ENCODE measurements at places on chromosomes 2 and 18.
A peak's percentile ranks its signal among the peaks of the same experiment; 100 is the strongest.

DNA sequence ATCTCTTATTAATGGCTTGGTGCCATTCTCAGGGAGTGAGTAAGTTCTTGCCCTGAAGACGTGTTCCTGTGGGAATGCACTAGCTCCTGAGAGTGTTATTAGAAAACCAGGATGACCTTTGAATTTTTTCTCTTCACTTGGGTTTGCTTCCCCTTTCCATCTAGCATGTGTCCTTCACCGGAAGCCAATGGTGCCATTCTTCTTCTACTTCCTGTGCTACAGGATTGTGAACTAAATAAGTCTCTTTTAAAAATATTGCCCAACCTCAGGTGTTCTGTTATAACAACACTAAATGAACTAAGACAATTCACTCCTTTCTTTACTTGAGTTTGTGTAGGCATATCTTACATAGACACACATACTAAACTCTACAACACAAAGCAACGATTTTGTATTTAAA lies 447.0 kb downstream of the SOX11 start:
- DNase-seq: no peak

DNA sequence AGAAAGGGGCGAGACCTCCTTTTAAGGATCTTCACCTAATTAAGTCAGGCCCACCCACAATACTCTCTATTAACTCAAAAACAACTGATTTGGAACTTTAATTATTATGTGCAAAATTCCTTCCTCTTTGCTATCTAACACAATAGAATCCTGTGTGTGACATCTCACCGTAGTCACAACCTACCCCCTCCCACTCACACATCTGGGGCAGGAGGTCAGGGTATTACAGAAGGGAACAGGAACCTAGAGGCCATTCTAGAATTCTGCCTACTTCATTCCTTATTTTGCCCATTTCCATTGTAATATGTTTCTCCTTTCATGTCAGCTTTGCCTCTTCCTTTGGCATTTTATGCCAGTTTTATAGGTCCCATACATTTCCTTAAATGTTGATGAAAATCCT lies 829.3 kb upstream of the ID2 start:
- no peak for DNase-seq

GRCh38 chr2:96529376-96530143 lies 7.0 kb upstream of the ARID5A start:
- DNase-seq: no peak

- DNase-seq: peak; percentile 55
These were observed 24.7 kb upstream of the PNPT1 start for GRCh38 chr2:55718165-55719008.

DNA sequence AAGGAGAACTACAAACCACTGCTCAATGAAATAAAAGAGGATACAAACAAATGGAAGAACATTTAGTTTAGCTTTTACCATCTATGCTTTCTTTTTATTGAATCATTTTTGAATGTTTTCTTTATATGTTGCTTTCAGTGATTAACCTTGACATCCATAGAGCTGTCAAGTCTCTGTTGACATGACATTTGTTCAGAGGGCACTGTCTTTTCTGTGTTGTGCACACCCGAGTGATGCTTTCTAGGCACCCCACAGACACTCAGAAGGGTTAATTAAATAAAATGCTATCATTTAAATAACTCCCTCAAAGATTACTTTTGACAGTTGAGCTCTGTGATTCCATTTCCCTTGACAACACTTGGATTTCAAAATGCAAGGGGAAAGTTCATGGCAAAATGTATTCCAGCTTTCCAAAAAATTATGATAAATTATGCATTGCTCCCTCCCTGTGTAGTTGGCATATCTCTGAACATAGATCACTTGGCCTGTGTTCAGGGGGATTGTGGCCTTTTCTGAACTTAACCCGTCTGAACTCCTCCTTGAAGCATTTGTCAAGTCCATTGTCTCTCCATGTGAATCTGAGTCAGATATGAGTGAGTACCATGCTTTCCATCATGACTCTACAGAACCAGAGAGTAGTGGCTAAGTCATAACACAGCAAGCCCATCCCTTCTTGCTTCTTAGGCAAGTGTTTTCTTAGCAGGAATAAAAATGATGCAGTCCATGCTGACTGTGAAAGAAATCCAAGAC lies 372.6 kb downstream of the RPRM start:
- no peak for DNase-seq

DNA sequence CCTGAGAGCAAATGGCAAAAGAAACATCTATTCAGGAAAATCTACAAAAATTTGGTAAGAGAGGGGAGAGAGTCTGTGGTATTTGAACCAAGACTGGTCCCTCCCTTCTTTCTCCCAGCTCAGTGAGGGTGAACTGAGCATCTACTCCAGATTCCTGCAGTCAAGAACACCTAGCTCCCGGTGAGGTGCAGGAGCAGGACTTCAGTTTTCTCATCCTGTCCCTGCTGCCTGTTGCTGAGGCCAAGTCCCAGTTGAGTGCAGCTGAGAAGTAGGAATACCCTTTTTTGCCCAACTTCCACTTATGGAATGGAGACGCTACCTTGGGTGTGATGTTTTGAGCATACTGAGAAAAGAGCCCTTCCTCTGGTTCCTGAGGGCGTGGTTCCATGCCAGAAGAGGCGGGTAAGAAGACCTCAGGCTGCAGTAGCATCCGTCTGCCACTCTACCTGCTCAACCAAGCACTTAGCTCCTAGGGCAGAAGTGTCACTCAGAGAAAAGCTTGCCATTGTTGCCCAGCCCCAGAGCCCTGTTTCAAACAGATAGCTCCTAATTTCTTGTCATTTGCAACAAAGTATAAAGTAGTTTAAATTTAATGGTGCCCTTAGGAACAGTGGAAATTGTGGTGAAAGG lies 112.9 kb downstream of the SOS1 start:
- DNase-seq: no peak

- DNase-seq: no peak
These were observed 105.8 kb downstream of the PLB1 start for GRCh38 chr2:28601616-28602015.

GRCh38 chr2:183490914-183491313 lies 366.7 kb downstream of the NUP35 start:
- DNase-seq: no peak

- no peak for DNase-seq
These were observed 206.7 kb upstream of the TRIB2 start for GRCh38 chr2:12510070-12510469.

- DNase-seq: no peak
These were observed 1.2 kb downstream of the ANKRD53 start for GRCh38 chr2:70979626-70980025.

DNA sequence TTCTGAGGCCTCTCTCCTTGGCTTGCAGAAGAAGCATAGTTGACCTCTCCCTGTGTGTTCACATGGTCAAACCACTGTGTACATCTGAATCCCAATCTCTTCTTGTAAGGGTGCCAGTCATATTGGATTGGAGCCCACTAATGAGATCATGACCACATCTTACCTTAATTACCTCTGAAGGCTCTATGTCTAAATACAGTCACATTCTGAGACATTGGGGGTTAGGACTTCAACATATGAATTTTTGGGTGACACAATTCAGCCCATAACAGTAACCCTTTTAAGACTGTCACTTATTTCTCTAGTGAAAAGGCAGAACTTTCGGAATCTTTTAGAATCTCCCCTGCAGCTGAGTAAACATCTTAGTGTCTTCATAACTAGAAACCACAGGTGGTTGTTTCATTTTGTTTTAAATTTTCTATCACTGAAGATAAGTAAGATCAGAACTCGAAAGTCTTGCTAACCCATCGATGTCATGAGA lies 33.3 kb downstream of the BMP10 start:
- DNase-seq: no peak

DNA sequence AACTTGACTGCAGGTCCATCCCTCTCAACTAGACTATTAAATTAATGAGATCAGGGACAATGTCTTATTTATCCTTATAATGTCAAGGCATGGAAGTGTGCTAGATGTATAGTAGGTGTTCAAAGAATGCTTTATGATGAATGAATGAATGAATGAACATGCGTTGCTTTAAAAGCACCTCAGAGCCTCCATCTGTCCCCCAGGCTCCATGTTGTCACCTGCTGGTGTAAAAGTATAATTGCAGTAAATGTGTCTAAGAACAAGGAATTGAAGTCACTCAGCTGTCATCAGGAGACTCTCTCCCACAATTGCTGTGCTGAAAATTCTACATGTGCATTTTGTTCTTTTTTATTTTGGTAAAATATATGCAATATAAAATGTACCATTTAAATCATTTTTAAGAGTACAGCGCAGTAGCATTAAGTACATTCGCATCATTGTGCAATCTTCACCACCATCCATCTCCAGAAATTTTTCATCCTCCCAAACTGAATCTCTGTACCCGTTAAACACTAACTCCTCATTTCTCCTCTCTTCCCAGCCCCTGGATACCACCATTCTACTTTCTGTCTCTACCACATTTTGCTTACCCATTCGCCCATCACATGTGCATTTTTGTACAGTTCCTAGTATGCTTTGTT lies 52.6 kb downstream of the GNAL start:
- DNase-seq: no peak

DNA sequence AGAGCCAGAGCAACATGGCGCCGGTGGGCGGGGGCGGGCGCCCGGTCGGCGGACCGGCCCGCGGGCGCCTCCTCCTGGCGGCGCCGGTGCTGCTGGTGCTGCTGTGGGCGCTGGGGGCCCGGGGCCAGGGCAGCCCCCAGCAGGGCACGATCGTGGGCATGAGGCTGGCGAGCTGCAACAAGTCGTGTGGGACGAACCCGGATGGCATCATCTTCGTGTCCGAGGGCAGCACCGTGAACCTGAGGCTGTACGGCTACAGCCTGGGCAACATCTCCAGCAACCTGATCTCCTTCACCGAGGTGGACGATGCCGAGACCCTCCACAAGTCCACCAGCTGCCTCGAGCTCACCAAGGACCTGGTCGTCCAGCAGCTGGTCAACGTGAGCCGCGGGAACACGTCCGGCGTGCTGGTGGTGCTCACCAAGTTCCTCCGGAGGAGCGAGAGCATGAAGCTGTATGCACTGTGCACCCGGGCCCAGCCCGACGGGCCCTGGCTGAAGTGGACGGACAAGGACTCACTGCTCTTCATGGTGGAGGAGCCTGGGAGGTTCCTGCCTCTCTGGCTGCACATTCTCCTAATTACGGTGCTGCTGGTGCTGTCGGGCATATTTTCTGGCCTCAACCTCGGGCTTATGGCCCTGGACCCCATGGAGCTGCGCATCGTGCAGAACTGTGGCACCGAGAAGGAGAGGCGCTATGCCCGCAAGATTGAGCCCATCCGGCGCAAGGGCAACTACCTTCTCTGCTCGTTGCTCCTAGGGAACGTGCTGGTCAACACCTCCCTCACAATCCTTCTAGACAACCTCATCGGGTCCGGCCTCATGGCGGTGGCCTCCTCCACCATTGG lies 507 bp downstream of the CNNM4 start:
- no peak for DNase-seq

Measured in CD4-positive, alpha-beta T cell treated with Interleukin-2 at 100 ng/mL for 4 hours (primary cell).